ENCODE measurements at places on chromosomes 11 and 22. TPM values are rescaled to one million over a fixed set of nuclear protein-coding genes. Genes with fewer than 3 reads are reported as not detected.

- no peak for DNase-seq
Measured at GRCh38 chr11:120173019-120173705, 35.2 kb upstream of the TRIM29 start.

GRCh38 chr11:11555208-11555607 lies 66.6 kb downstream of the GALNT18 start:
- DNase-seq = no peak

DNA sequence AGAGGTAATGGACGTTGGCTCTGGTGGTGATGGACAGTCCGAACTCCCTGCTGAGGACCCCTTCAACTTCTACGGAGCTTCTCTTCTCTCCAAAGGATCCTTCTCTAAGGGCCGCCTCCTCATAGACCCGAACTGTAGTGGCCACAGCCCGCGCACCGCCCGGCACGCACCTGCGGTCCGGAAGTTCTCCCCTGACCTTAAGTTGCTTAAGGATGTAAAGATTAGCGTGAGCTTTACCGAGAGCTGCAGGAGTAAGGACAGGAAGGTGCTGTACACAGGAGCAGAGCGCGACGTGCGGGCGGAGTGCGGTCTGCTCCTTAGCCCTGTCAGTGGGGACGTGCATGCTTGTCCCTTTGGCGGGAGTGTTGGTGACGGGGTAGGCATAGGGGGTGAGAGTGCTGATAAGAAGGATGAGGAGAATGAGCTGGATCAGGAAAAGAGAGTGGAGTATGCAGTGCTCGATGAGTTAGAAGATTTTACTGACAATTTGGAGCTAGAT lies 6.1 kb downstream of the DGCR8 start:
- no peak for DNase-seq

DNA sequence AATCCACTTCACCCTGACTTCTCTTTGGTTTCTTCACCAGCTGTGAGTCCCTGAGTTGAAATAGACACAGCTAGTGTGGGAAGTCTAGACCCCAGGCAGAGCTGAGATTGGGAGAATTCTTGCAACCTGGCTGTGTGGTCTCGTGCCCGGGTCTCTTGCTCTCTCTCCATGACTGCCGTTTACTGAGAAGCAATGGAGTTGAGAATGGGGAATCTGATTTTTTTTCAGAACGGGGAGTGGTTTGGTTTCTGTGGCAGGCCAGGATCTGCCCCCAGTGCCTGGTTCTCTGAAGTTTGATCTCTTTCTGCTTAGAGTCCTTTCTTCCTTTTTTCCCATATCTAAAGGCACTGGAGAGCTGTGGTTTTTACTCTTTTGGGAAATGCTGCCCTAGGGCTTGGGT lies 1.5 kb downstream of the SIDT2 start:
- DNase-seq = no peak

GRCh38 chr11:78603792-78604191 lies 29.1 kb upstream of the NARS2 start:
- DNase-seq = peak; percentile 60

- no peak for DNase-seq
Measured at GRCh38 chr22:49015993-49016908, 811.4 kb downstream of the BRD1 start.

GRCh38 chr11:116849060-116849459 lies 11.6 kb upstream of the APOA1 start:
- no peak for DNase-seq

The JAML gene
- total RNA-seq = 8.9 TPM

The ZP1 gene
- not detected for total RNA-seq

The DHCR7 gene
- total RNA-seq = 32.3 TPM

The TRPC6 gene
- total RNA-seq = 6.1 TPM

The BIK gene
- total RNA-seq = 0.79 TPM

The FJX1 gene
- total RNA-seq = 25.6 TPM
